ENCODE measurements at places on chromosomes 3 and 15. TPM values are rescaled to one million over a fixed set of nuclear protein-coding genes. Genes with fewer than 3 reads are reported as not detected.

The SAMD7 gene
- not detected for total RNA-seq

The HERC2 gene
- 49.9 TPM for total RNA-seq

The ST3GAL6 gene
- total RNA-seq = 0.80 TPM

The ACAN gene
- total RNA-seq = 0.88 TPM

The CPA3 gene
- total RNA-seq = not detected

The SLC51A gene
- not detected for total RNA-seq

The KCNMB2 gene
- not detected for total RNA-seq

The ROPN1 gene
- total RNA-seq = not detected

The DNAH12 gene
- not detected for total RNA-seq

The CAND2 gene
- total RNA-seq = 0.45 TPM
